ENCODE measurements at places on chromosomes 1 and 21. TPM values are rescaled to one million over a fixed set of nuclear protein-coding genes. Genes with fewer than 3 reads are reported as not detected.

- H3K36me3 ChIP-seq = no peaks in the 10 kb centered on the region
- no peaks in the 10 kb centered on the region for H3K4me1 ChIP-seq
- H3K27me3 ChIP-seq = no peaks in the 10 kb centered on the region
- DNase-seq = no peak
- H3K4me3 ChIP-seq = no peak overlapping the region
- H3K27ac ChIP-seq = no peak overlapping the region
These were observed 21.9 kb upstream of the MORC3 start for GRCh38 chr21:36297938-36298572.

- H3K27ac ChIP-seq = peak overlapping the region; percentile 52
- no peaks in the 10 kb centered on the region for H3K36me3 ChIP-seq
- H3K4me3 ChIP-seq = peak overlapping the region; percentile 46
- H3K27me3 ChIP-seq = no peaks in the 10 kb centered on the region
These were observed 34.1 kb downstream of the CLCA1 start for GRCh38 chr1:86502721-86503405.

- peaks cover 16% of the 10 kb centered on the region for H3K36me3 ChIP-seq
- DNase-seq = no peak
- no peak overlapping the region for H3K27ac ChIP-seq
- peaks cover 2% of the 10 kb centered on the region for H3K4me1 ChIP-seq
- no peaks in the 10 kb centered on the region for H3K27me3 ChIP-seq
- no peak overlapping the region for H3K4me3 ChIP-seq
These were observed 65.8 kb downstream of the LRRN2 start for GRCh38 chr1:204619721-204620120.

GRCh38 chr1:36160949-36161485 is 5.1 kb downstream of the MAP7D1 start:
- no peak for DNase-seq
- peaks cover 25% of the 10 kb centered on the region for H3K36me3 ChIP-seq
- peaks cover 88% of the 10 kb centered on the region for H3K4me1 ChIP-seq
- H3K27me3 ChIP-seq = no peaks in the 10 kb centered on the region
- peak overlapping the region; percentile 47 for H3K4me3 ChIP-seq
- H3K27ac ChIP-seq = peak overlapping the region; percentile 98

Gene DAB1
- total RNA-seq = 0.33 TPM

- no peaks in the 10 kb centered on the region for H3K27me3 ChIP-seq
- peaks cover 5% of the 10 kb centered on the region for H3K4me1 ChIP-seq
- no peak for DNase-seq
- no peaks in the 10 kb centered on the region for H3K36me3 ChIP-seq
- H3K27ac ChIP-seq = no peak overlapping the region
These were observed 20.3 kb upstream of the PLCH2 start for GRCh38 chr1:2455757-2456156.

DNA sequence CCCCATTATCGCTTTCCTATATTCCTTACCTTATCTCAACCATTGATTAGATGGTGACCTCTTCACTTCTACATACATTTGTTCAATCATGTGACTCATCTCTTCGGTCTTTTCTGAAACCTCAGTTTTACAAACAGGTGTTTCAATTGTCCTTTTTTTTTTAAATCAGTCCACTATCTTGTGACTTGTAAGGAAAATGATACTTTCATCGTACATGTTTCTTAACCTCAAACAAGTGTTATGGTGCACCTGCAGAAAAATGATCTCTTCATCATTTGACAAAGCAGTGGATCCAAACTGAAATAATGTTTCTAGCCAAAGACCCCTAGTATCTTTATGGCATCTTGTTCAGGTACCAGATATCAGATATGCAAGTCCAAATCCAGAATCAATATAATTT is 1157.2 kb downstream of the MRPL39 start:
- no peaks in the 10 kb centered on the region for H3K36me3 ChIP-seq
- no peak for DNase-seq
- H3K4me3 ChIP-seq = no peak overlapping the region

Gene IFNLR1
- 0.50 TPM for total RNA-seq

DNA sequence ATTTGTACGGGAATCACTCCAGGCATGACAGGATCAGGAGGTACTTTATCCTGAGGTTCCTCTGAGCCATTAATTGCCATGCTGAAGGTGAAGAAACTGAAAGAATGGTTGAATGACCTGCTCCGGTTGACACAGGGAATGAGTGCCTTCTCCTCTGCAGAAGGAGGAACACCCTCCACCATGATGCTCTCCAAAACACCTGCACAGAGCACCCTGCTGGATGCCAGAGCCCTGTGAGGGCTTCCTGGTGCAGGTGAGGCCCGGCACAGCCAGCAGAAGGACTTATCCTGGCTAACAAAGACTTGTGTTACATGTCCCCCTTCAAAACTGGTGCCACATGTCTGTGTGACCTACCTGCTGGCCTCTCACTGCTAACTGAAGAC is 14.3 kb upstream of the LBR start:
- peaks cover 64% of the 10 kb centered on the region for H3K4me1 ChIP-seq
- H3K36me3 ChIP-seq = no peaks in the 10 kb centered on the region
- peak overlapping the region; percentile 66 for H3K27ac ChIP-seq
- H3K27me3 ChIP-seq = no peaks in the 10 kb centered on the region

DNA sequence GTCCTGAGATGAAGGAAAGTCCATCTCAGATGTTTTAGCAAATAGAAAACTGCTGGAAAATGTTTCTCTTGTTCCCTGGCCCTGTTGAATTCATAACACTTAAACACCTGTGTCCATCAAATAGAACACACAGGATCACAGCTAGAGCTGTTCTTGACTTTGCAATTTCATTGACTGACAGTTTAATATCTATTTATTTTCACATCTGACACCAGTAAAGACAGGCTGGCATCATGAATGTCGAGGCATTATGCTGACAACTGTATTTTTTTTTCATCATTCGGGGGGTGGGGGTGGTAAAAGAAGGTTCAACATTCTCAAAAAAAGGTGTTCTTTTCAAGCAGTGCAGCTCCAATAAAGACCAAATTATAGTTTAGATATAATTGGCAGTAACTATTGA is 591.2 kb upstream of the PTBP2 start:
- H3K27me3 ChIP-seq = no peaks in the 10 kb centered on the region
- DNase-seq = no peak
- H3K27ac ChIP-seq = no peak overlapping the region
- no peaks in the 10 kb centered on the region for H3K4me1 ChIP-seq

DNA sequence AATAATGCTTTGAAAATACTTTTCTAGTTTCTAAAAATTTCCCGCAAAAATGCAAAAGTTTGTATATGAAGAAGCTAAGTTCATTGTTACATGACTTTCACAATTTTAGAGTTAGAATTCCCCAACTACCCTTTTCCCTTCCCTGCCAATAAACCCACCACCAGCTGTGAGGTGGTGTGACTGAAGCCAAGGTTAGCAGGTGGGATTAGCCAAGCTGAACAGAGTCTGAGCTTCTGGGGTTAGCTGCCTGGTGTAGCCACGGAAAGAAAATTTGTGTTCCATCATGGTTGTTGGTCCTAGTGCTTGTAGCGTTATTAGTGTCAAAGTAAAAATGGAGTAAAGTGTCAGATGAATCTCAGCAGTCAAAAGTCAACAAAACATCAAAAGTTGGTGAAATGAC is 110.9 kb downstream of the ASTN1 start:
- H3K27ac ChIP-seq = no peak overlapping the region
- no peaks in the 10 kb centered on the region for H3K36me3 ChIP-seq
- DNase-seq = no peak
- H3K4me1 ChIP-seq = no peaks in the 10 kb centered on the region
- H3K27me3 ChIP-seq = no peaks in the 10 kb centered on the region

DNA sequence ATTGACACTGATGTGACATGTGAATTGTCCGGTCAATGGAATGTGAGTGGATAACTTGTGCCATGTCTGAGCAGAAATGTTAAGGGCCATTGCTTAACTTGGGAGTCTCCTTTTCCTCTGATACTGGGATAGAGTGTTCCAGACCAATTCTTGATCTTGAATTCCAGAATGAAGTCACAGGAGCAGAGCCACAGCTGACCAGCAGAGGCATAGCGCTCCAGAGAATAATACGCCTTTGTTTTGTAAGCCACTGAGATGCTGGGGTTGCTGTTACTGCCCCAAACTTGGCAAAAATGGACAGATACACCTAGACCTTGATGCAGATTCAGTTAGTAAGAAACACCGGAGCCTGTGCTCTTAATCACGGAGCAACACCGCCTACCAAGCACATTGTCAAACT is 6.3 kb downstream of the KCNJ6 start:
- H3K4me3 ChIP-seq = no peak overlapping the region
- no peaks in the 10 kb centered on the region for H3K4me1 ChIP-seq
- H3K27me3 ChIP-seq = peaks cover 52% of the 10 kb centered on the region
- H3K27ac ChIP-seq = no peak overlapping the region
- DNase-seq = no peak
- no peaks in the 10 kb centered on the region for H3K36me3 ChIP-seq

DNA sequence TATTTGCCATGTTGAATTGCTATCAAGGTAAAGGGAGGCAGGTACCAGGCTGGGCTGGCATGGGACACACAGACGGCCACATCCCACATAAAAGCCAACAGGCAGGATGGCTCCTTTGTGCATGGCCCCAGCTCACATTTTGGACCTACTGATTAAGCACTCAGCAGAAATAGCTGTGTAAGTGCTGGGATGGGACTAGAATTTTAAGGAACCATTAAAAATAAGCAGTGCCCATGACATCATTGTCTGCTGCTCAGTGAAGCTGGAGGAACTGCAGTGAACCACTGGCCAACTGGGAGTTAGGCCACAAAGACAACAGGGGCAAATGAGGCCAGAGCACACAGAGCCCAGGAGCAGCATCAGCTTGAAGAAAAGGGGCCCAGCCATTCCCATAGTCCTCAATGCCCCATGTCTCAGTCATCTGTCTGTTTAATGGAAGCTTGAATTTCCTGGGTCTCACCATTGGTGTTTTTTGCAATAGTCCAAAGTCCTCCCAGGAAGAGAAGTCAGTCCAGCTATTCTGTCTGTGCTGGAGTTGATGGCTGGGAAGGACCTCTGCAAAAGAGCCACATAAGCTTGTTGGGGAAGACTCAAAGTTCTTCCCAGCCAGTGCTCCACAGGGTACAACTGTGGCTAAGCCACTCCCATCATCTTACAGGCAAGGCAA is 45.3 kb upstream of the TNR start:
- H3K4me1 ChIP-seq = no peaks in the 10 kb centered on the region
- no peaks in the 10 kb centered on the region for H3K27me3 ChIP-seq
- no peak overlapping the region for H3K4me3 ChIP-seq
- H3K36me3 ChIP-seq = no peaks in the 10 kb centered on the region
- no peak overlapping the region for H3K27ac ChIP-seq
- DNase-seq = no peak

Gene RNU1-4
- not detected for total RNA-seq

DNA sequence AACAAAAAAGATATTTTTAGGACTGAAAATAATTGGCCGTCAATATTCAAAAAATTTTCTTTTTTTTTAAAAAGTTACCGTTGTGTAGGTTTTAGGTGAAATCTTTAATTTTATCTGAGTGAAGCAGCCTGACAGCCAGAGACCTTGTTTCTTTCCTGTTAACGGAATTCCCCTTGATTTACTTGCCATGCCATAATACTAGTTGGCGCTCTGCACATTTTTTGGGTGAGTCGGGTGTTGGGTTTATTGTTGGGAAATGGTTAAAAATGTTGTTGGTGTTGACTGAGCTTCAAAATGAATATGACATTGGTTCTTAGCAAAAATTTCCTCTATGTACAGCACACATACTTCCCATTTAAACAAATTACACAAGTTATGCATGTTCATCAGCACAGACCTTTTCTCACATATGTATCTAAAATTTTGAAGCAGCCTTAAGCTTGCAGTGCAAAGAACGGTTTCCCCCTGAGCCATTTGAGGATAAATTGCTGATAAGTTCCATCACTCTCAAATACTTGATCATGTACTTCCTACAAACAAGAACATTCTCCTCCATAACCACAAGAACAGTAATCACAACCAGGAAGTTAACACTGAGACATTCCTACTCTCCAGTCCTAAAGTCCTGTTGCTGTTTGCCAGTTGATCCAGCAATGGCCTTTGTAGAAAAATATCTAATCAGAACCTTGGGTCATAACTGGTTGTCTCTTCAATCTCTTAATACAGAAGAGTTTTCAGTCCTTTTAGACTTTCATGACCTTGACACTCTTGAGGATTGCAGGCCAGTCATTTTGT is 34.2 kb downstream of the CAMTA1 start:
- H3K4me3 ChIP-seq = no peak overlapping the region
- no peaks in the 10 kb centered on the region for H3K36me3 ChIP-seq
- H3K4me1 ChIP-seq = peaks cover 45% of the 10 kb centered on the region
- no peak overlapping the region for H3K27ac ChIP-seq
- no peak for DNase-seq

Gene BMP8B
- 0.83 TPM for total RNA-seq

Gene KRTAP11-1
- not detected for total RNA-seq

Gene FHL3
- 44.3 TPM for total RNA-seq

Gene LCE3D
- total RNA-seq = not detected

DNA sequence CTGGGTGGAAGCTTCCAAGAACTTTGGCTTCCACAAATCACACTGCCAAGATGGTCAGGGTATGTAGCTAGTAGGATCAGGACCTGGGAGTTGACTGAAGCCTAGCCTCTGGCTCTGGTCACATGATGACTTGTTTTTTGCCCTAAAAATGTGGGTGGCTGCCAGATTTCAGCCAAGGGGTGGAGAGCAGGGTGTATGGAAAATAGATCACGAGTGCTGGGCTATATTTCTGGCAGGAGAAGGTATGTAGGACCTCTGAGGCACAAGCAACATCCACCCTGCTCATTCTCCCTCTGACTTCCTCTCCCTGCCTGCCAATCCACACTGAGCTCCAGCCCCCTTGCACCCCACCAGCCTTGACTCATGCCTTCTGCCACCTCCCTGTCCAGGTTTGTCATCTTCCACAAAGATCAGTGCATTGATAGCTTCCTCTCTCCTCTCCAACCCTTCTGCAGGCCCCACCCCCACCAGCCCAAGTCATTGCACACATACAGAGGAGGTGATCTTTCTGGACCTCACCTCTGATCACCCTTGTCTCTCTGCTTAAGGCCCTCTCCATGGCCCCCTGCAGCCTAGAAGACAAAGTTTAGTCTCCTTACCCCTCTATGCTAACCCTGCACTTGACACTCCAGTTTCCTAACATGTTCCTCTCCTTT is 8.3 kb upstream of the CYP4B1 start:
- no peak overlapping the region for H3K4me3 ChIP-seq
- no peaks in the 10 kb centered on the region for H3K36me3 ChIP-seq
- no peaks in the 10 kb centered on the region for H3K4me1 ChIP-seq
- DNase-seq = peak; percentile 62
- H3K27me3 ChIP-seq = no peaks in the 10 kb centered on the region
- no peak overlapping the region for H3K27ac ChIP-seq

DNA sequence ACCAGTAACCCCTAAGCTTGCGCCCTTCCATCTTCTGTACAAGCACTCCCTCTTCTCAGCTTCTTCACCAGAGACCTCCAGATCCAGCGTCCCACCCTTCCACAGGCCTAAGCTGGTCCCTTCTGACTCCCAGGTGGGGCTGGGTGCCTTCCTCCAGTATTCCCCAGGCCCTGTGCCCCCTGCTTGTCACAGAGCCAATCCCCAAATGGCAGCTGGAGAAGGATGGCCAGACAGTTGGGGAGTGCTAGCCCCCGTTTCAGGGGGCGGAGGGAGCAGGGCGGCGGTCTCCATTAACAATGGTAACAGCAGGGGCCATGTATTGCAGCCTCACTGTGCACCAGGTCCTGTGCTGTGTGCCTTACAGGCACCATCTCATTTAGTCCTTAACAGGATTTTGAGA is 85.7 kb downstream of the KCNN3 start:
- no peaks in the 10 kb centered on the region for H3K36me3 ChIP-seq
- no peak overlapping the region for H3K27ac ChIP-seq
- H3K27me3 ChIP-seq = no peaks in the 10 kb centered on the region
- DNase-seq = no peak
- no peak overlapping the region for H3K4me3 ChIP-seq
- peaks cover 14% of the 10 kb centered on the region for H3K4me1 ChIP-seq

Gene MROH9
- total RNA-seq = not detected

Data from esophagus muscularis mucosa (tissue), 4 donors.